Umbilical cord (tissue), 2 donors: ENCODE measurements at places on chromosomes 6 and 20.
A peak's percentile ranks its signal among the peaks of the same experiment; 100 is the strongest.

- DNase-seq = no peak
These were observed 117.7 kb upstream of the CDYL start for GRCh38 chr6:4658486-4658885.

- DNase-seq = no peak
These were observed 42.1 kb downstream of the BFSP1 start for GRCh38 chr20:17488916-17489600.

- DNase-seq = no peak
These were observed 30.5 kb downstream of the FOXO3 start for GRCh38 chr6:108591040-108591816.

DNA sequence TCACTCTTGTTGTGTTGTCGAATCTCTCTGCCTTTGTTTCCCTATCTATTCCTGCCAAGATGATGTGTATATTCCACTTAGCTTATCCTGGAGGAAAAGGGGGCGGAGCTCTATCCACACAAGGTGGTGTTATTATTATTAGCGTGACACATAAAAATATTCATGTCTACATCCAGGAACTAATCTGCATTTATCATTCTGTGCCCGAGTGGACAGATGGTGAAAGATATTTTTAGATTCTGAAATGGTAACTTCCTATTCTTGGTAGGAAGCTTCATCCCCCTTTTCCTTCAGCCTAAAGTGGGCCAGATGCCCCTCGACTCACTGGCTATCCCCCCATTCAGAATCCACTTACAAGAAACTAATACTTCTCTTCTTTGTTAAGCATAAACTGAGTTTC, 2.0 kb downstream of the XKR7 start:
- no peak for DNase-seq

DNA sequence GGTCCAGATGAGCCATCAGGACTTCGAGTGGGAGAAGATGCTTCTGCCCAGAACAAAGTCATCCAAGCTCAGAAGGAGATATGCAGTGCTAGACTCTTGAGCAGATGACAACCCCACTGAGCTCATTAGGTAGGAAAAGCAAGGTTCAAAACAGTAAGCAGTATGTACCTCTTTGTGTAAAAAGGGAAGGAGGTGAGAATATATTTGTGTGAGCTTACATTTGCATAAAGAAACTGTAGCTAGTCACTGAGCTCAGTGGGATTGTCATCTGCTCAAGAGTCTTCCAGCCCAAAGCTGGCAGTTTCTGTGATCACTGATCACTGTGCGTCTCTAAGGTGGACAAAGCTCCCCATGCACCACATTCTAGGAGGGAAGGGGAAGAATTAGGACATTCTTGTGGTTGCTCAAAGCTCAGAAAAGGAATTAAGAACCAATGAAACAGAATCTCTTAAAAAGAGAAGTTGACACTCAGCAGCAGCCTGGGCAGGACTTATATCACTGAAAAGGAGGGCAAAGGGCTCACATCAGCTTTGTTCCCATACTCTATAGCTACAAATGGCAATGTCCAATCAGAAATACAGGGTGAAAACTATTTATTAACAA, 90.0 kb upstream of the MAFB start:
- no peak for DNase-seq

DNA sequence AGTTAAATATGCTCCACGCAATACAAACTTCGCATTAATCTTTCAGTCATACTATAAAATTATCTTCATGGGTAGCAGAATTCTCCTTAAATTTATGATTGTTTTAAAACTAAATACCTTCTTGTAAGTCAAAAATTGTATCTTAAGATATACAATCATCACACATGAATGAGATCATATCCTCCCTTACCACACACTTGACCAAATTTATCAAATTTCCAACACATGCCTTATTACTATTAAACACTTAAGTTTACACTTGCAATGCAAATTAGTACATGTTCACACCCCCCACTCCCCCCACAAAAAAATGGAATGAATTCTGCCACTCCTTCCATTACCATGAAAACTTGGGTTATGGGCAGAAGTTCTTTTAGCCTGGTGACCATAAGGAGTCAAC, 13.8 kb downstream of the RANBP9 start:
- DNase-seq = no peak

DNA sequence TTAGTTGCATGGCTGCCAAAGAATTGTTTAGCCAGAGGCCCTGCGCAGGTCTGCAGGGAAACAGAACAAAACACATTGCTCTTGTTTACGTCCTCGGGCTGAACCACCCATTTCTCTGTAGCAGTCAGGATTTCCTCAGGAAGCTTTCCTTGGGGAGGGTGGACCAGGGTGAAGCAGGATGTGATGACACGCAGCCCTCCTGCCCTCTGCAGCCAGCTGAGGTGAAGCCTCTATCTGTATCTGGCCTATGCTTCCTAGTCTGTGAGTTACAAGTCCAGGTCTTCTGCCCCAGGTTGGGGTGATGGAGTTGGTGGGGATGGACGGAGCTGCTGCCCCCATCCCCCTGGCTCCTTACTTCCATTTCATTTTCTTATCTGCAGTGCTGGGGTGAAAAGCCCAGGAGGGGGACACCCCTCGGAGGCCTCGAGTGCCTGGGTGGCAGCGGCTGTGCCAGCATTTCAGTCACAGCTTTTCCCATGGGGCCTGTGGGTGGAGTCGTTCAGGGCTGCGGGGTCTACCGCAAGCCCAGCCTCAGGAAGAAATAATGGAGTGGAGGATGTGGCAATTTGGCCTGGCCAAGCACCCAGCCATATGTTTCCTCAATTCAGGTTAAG, 24.9 kb downstream of the SASH1 start:
- DNase-seq = peak; percentile 73

DNA sequence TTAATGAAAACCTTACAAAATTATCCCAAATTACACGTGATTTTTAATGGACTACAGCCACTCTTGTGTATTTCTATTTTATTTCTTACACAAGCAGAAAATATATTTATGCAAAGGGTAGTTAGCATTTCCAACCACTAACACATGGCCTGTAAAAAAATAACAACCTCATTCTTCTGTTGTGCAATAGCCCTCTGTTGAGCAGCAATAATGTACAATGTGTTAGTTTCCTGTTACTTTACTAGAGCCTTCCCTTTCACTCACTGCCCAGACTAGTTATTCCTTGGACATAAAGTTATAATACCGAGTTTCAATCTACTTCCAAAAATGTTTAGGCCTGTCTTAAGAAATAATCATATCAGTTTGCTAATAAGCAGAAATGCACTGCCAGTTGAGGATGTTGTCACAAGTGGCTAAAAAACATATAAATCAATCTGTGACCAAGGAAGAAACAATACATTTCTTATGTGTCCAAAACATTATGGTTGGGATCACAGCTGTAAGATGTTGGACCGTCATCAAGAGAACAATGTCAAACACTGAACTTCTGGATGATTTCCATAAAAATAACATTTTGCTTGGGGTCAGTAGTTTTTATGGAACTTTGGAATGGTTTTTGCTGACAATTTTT, 73.6 kb upstream of the RNF146 start:
- no peak for DNase-seq

GRCh38 chr6:28651161-28651560, 125.5 kb downstream of the GPX5 start:
- DNase-seq = no peak

- DNase-seq = no peak
These were observed 213.9 kb upstream of the LAMP5 start for GRCh38 chr20:9300534-9300933.

DNA sequence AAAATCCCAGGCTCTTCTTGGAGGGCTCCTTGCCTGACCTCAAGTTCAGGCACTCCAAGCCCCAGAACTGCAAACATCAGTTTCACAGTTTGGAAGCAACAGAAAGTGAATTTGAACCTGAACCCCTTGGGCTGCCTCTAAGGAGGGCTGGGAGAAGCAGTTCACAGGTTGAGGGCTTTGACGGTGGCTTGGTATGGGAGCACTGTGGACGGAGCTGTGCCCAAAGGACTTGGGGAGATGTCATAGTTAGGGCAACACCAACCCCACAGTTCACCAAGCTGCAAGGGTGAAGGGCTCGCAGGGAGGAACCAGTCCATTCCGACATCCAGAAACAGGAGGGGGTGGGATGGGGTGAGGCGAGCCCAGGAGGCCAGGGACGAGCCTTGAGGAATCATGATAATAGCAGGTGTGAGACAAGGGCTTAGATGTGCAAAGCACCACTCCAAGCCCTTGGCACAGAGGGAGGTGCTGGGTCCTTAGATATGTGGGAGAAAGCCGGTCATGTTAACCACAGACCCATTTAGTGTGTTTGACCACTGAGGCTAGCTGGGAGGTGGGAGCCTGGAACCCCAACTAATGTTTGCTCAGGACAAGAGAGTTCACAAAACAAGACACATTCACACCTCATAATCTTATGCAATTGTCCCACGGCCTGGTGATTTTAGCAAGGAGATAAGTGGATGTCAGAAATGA, 4.3 kb downstream of the CEBPB start:
- no peak for DNase-seq

GRCh38 chr20:61311656-61312387, 59.8 kb downstream of the CDH4 start:
- no peak for DNase-seq

DNA sequence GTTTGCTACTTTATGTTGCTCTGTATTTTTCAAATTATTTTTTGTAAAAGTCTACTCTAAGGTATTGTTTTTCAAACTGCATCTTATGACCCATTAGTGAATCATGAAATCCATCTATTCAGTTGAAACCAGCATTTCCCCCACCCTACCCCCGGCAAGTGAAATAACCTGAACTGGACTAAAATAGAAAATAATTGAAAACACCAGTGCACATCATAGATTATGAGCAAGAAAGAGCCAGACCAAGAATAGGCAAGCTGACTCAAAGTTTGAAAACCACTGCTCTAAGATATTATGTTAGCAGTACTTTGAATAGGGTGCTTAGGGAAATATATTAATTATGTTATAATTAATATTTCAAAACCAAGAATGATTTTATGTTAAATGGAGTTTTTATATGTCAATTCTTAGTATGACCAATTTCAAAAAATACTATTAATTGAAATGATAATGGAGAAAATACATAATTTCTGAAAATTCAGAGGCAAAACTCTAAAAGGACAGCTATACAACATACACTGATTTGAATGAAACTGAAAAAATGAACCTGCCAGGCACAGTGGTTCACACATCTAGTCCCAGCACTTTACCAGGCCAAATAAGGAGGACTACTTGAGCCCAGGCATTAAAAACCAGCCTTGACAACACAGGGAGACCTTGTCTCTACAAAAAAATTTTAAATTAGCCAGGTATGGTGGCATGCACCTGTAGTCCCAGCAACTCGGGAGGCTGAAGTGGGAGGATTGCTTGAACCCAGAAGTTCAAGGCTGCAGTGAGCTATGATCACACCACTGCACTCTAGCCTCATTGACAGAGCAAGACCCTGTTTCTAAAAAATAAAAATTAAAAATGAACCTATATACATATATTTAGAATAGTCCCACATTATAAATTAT, 112.0 kb downstream of the CDK19 start:
- DNase-seq = no peak

- peak; percentile 87 for DNase-seq
These were observed 231.6 kb upstream of the MYLIP start for GRCh38 chr6:15897063-15897876.

DNA sequence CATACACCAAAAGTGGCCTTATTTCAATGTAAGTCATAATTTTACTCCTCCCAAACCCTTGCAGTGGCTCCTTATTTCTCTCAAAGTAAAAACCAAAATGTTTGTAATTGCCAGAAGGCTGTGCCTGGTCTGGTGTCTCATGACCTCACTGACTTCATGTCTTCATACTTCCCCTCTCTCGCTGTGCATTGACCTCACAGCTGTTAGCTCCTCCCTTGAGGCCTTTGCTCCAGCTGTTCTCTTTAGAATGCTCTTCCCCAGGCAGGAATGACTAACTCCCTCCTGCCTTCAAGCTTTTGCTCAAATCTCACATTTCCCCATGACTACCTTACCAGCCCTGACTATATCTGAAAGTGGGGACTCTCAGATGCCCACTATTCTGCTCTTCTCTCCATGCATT, 83.3 kb downstream of the MTFR2 start:
- no peak for DNase-seq

DNA sequence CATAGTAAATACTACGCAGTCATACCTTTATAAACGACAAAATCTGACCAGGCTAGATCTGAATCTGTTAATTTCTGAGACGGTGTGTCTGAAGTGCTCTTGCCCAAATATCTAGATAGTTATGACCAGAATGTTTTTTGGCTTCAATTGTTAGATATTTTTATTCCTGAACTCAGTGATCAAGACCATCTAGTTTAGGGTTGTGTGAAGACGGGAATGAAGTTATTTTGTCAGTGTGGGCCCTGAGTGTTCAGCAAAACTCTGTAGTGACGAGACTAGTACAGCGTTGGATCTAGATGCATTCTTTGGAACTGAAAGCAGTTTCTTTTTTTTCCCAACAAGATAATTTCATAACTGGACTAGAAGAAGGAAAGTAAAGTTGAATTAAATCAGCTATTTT, 3.1 kb downstream of the STXBP5 start:
- no peak for DNase-seq

DNA sequence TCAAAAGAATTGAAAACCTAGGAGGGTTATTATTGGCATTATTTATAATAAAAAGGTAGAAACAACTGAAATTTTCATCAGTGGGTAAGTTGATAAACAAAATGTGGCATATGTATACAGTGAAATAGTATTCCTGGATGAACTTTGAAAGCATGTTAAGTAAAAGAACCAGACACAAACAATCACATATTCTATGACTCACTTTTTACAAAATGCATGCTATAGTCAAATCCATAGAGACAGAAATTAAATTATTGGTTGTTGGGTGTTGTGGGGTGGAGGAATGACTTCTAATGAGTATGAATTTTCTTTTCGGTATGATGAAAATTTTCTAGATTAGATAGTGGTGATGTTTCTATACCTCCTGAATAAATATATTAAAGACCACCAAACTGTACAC, 94.6 kb downstream of the LRRC1 start:
- no peak for DNase-seq
